ENCODE measurements at places on chromosomes 7 and 10.

GRCh38 chr10:118720685-118721538 lies 33.9 kb downstream of the CACUL1 start:
- DNase-seq: no peak

DNA sequence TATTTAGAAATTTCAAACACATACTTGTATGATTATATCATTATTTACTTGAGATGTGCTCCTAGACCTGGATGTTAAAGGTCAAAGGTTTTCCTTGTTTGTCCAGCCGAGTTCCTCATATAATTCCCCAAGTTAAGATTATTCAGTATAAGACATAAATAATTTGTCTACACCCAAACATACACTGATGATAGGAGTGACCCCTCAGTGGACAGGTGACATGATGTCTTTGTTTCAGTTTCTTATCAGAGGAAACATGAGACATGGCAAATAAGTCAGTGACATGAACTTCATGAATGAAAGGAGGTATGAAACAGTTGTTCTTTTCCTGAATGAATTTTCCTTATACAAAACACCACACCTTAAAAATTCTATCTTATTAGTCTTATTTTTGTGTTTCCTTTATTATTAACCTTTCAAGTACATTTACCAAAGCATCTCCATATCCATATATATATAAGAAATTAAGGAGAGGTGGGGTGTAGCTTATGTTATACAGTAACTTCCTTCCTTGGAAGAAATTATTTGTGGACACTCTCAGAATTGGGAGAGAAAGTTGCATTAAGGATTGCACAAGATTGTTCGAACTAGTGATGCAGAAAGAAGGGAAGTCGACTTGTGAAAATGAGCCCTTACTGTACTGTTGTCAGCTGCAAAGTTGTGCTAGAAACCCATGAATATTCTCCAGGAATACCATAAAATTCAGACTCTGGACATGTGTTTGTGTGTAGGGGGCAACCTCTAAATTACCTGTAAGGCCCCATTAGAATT lies 60.5 kb downstream of the POM121L12 start:
- DNase-seq: no peak

DNA sequence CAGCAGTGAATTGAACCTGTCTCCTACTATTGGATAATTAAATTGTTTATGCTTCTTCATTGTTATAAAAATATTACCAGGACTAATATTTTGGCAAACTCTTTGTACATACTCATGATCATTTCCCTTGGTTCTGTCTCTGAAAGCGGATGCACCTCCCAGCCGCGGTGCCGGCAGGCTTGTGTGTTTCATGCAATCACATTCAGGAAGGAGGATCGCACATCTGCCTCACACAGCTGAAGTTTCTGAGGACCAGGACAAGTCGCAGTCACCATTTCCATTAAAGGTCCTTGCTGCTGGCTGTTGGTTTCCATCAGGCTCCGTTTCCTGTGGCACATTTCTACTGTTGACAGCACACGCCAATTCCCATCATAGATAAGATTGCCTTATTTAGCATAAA lies 117.8 kb upstream of the SHH start:
- DNase-seq: no peak

GRCh38 chr10:50464004-50464409 lies 159.7 kb downstream of the SGMS1 start:
- no peak for DNase-seq

GRCh38 chr10:101224060-101224909 lies 5.0 kb downstream of the LBX1 start:
- no peak for DNase-seq

DNA sequence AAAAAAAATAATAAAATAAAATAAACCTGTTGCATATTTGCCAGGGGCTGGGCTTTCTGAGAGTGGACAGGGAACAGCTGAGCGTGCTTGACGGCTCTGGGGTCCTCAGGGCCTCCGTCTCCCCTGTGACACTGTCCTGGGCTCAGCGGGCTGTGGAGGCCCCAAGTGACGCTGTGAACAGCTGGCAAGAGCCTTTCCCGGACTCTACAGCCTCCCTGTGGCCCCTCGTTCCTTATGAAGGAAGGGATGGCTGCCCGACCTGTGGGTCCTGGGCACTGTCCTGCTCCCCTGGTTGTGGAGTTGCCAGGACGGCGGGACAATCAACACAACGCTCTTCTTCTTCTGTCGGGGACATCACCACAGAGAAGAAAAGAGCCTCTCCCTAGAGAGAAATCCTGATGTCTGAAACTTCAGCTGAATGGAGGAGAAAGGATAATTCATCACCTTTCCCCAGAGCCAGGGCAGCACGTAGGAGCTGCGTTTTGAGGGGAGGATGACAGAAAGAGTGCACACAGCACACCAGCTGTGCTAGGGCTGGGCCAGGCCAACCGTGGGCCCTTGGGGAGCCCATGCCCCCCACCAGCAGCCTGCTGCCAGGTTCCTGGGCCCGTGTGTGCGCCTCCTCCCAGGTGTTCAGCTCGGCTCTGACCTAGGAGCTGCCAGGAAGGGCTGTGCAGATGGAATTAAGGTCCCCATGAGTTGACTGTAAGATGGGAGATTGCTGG lies 45.4 kb downstream of the RBM17 start:
- DNase-seq: no peak

GRCh38 chr7:50667789-50668226 lies 102.6 kb upstream of the DDC start:
- no peak for DNase-seq

DNA sequence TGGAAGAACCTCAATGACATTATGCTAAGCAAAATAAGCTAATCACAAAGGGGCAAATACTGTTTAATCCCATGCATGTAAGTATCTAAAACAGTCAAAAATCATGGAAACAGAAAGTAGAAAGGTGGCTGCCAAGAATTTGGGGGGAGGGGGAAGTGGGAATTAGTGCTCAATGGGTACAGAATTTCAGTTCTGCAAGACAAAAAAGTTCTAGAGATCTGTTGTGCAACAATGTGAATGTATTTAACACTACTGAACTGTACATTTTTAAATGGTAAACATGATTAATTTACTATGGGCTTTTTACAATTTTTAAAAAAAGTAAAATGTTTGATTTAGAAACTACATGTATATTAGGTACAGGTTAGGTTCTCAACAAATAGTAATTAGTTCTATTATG lies 11.9 kb downstream of the EZH2 start:
- no peak for DNase-seq

DNA sequence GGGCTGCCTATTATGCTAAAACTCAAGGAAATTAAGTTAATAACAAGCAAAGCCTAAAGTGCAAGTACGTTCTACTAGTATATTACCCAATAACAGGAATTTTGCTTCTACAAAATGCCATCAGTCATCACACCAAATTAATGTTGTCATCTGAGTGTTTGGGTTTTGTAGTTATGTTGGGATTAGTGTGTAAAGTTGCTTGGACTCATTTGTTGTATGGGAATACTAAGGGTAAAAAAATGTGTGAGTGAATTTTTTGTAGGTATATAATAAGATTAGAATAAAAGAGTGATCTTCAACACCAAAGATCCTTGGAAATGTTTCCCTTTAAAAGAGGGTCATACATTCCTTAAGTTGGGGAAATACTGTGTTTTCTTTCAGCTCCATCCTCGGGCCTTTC lies 38.6 kb downstream of the NRP1 start:
- DNase-seq: no peak

DNA sequence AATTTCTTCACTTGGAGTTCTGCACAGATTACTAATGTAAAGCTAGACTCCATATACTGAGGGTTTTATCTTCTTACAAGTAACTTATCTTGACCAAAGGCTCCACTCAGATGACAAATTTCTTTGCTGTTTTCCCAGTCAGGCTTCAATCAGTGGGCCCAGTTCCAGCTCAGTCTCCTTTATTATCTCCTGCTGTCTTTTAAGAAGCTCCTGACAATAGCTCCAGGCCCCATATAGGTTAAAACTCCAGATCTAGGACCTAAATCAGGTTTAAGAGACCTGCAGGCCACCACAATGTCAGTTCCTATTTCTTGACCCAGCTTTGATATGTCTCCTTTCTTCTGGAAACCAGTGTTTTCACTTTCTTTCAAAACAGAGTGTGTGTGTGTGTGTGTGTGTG lies 165.2 kb downstream of the RELN start:
- no peak for DNase-seq

DNA sequence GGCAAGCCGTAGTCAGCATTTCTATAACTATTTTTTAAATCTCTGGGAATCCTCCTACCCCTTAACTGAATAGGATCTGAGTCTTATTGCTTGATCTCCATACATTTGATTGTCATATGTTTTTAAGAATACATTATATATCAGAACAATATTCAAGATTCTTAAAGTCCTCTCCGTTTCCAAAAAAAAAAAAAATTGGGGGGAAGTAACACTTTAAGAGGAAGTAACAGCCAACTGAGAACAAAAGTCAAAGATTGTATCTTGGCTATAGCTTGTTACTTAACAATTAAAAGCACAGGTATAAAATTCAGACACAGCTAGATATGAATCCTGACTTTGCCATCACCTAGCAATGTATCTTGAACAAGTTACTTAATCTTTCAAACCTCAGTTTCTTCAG lies 169.9 kb upstream of the ADO start:
- DNase-seq: no peak

GRCh38 chr10:100516847-100517246 lies 2.8 kb downstream of the SEC31B start:
- DNase-seq: no peak

DNA sequence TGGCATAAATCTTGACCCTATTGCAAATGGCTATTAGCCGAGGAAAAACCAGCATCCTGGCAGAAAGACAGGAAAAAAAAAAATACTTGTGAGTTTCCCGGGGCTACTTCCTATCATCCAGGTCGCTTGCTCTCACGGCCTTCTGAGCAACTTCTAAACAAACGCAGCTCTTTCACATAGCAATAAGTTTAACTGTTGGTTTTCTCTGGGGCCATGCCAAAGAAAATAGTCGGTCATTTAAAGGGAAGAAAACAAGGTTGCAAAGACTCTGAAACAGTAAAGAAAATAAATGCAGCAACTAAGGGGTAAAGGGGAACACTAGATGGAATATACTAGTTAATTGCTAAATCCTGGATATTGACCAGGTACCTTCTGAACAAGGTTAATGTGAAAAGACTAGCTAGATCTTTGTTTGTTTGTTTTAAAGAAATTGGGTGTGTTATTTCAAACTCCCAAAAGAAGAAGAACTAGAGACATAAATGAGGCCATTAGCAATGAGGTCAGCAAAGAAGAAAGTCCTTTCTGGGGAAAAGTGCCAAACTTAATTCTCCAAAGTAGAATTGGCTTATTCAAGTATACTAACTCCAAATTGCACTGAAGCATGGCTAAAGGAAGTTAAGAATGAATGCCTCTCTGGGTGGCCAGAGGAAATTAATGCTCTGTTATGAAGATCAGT lies 54.2 kb downstream of the SLC39A12 start:
- no peak for DNase-seq

DNA sequence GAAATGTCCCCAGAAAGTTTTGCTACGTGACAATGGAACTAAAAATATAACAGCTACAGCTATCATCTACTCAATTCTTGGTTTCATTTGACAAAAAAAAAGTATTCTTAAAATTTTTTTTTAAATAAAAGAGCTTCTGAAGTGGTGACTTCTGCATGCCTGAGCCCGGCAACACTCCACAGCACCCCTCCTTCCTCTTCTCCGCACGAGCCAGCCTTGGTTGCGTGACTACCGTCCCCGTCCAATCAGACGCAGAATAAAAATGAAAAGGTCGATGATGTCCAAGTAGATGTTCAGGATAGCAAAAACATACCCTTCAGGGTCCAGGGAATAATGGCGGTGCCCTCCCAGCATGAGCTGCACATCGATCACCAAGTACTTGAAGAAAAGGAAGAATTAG lies 34.5 kb upstream of the GATAD1 start:
- DNase-seq: no peak

- DNase-seq: peak; percentile 15
Measured at GRCh38 chr10:113616244-113617074, 47.4 kb downstream of the NRAP start.

- DNase-seq: no peak
Measured at GRCh38 chr10:94747137-94747536, 15.3 kb upstream of the CYP2C19 start.

- no peak for DNase-seq
Measured at GRCh38 chr7:105578496-105578895, 2.8 kb downstream of the EFCAB10 start.

- DNase-seq: no peak
Measured at GRCh38 chr7:34067005-34067778, 161.9 kb downstream of the BMPER start.

GRCh38 chr10:29256586-29256985 lies 32.3 kb upstream of the LYZL1 start:
- no peak for DNase-seq

DNA sequence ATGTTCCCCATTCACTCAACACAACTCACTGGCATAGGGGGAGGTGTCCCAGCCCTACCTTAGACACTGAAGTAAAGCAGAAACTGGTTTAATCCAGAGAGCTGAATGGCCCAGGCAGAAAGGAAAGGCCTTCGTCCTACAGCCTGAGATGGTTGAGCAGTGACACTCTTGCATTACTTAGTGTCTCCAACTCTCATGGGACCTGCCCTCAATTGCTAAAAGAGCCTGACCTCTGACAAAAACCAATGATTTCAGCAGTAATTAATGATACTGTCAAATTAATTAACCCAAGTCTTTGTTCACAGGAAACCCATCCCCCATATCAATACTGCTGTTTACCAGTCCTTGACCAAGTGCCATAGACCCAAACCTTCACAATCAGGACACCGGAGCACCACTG lies 48.6 kb downstream of the ICA1 start:
- no peak for DNase-seq

DNA sequence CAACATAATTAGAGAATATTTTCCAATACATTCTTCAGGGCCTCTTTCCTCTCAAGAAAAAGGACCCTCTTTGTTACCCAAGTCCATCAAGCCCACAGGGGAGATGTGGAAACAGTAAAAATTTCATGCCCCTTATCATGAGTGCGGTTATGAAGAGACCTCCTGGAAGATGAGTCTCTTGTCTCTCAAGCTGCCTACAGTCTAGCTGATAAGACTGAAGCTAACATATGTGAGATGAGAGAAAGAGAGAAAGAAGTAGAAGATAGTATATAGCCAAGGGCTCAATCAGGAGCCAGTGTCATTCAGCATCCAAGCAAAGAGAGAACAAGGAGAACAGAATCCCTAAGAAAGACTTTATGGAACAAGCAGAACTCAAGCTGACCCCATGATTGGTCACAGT lies 75.9 kb upstream of the CABCOCO1 start:
- no peak for DNase-seq

DNA sequence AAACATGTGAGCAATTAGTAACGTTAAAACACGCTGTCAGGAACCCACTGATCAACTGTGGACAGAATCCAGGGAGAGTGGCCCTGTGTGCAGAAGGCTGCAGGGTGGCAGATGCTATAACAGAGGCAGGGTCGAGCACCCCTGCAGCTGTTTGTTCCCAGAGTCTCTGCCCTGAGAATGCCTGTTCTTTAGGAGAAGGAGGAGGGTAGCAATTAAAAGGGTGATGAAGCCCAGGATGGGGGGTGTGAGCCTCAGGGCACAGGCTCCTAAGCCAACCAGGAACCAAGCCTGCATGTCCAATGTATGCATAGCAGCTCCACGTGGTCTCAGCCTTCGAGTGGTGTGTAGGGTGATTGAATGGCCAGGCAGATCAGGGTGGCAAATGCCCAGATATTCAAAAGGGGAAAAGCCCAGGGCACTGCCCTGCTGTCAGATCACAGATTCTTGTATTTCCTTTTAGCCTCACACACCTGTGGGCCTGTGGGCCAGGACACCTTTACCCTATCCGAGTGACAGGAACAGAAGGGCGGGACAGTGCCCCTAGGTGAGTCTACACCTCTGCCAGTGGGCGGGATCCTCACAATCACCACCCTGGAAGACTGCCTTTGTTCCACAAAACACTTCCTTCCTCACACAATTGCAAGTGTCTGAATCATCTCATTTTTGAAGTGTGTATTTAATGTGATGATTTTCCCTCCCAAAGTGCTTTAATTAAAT lies 7.3 kb downstream of the WDFY4 start:
- DNase-seq: no peak
